ENCODE measurements at places on chromosomes 4 and X.

- DNase-seq, result no peak
These were observed 74.3 kb downstream of the DCHS2 start for GRCh38 chr4:154417373-154417673.

GRCh38 chr4:183390374-183390773, 54.1 kb upstream of the CDKN2AIP start:
- no peak for DNase-seq

DNA sequence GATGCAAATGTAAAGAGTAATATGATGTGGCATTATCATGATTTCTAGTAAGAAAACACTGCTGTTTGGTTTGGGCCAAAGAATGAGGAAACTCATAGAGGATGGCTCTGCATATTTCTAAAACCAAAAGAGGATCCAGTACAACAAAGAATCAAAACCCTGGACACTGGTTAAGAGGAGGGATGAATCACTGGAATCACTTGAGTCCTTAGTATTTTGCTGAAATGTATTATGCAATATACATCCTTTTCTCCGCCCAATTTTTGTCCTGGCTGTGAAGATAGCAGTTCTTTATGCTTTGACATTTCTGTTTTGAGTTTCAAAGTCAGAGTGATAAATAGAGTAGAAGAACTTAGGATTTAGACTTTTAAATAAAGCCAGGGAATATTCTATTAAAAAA, 345.9 kb downstream of the PACRGL start:
- DNase-seq, result no peak

DNA sequence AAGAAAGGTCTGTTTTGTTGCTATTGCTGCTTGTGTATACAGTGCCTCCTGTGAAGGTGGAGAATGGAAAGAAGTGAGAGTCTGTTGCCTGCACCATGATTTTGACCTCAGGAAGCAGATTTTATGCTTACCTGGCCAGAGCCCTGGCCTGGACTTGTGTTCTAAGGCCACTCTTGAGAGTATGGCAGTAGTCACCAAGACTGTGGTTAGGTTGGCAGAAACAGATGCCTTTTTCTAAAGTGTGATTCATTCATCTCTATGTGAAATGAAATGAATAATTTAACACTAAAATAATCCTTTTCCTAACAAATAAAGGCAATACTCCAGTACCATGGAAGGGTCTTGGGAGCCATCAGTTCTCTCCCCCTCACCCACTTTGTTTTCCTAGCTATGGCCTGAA, 161.8 kb downstream of the DCLK2 start:
- no peak for DNase-seq

GRCh38 chr4:60366661-60367060, 833.5 kb upstream of the ADGRL3 start:
- no peak for DNase-seq

GRCh38 chrX:9342561-9343051, 122.3 kb upstream of the TBL1X start:
- peak; percentile 28 for DNase-seq

DNA sequence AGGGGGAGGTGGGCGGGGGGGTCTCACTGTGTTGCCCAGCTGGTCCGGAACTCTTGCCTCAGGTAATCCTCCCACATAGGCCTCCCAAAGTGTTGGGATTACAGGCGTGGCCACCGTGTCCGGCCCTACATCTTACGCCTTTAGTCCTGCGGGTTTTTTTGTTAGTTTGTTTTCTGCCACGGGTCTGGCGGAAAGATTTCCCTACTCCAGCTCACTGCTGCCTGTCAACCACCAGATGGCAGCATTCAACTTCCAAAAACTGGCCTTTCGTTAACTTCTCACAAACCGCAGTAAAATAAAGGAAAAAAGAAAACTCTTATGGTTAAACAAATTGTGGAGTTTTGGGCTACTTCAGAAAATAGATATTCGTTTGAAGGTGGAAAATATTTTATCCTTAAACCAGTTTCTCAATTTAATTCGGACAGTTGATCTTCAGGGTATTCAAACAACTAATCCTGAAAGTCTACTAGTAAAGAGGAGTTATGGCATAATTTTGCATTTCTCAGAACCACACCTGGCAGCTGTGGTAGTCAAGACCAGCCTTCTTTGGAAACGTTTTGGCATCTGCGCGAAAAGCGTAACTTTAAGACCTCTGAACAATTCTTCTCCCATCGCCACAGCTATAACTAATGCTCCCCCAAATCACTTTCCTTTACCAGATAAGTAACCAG, 41.1 kb downstream of the LUZP4 start:
- DNase-seq, result no peak

DNA sequence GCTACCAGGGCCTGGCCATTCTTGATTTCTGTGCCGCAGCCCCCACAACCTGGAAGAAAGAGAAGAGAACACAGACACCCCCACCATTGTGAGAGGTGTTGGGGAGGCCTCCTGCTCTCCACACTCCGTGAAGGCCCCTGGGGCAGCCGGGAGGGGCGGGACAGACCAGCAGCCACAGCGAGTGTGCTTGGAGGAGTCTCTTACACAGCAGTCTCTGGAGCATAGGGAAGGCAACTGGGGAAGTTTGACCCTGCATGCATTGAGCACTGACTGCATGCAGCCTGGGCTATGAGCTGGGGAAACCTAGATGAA, 77.9 kb downstream of the ABLIM2 start:
- DNase-seq, result no peak

GRCh38 chr4:107757864-107758476, 37.9 kb upstream of the PAPSS1 start:
- DNase-seq, result no peak

- DNase-seq, result no peak
These were observed 6.0 kb upstream of the NAF1 start for GRCh38 chr4:163172647-163173046.

GRCh38 chrX:50495616-50496015, 25.0 kb upstream of the DGKK start:
- no peak for DNase-seq

- no peak for DNase-seq
These were observed 195.9 kb downstream of the CHM start for GRCh38 chrX:85851418-85851817.

All from stimulated activated CD4-positive, alpha-beta T cell treated with anti-CD3 and anti-CD28 coated beads, Interleukin-4, amount 100 ng/mL, for 4 hours (primary cell).